ENCODE measurements at places on chromosomes 11 and 22. TPM values are rescaled to one million over a fixed set of nuclear protein-coding genes. Genes with fewer than 3 reads are reported as not detected.
A peak's percentile ranks its signal among the peaks of the same experiment; 100 is the strongest.

DNA sequence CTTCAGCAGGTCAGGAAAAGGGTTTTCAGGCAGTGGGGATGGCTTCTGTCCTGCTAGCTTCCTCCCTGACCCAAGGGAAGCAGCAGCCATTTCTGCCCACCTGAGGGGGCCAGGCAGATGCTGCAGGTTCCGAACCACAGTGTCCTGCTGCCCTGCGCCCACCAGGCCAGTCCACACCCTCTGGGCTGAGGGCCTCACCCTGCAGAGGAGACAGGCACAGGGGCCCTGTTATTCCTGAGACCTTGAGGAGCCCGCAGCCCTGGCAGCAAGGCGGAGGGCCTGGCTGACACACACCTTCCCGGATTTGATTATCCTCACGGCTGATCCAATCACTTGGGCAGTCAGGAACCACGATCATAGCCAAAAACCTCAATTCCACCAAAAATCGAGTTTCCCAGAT is 725.8 kb downstream of the BRD1 start:
- peaks cover 86% of the 10 kb centered on the region for H3K27me3 ChIP-seq
- no peak overlapping the region for H3K4me3 ChIP-seq
- no peaks in the 10 kb centered on the region for H3K36me3 ChIP-seq
- H3K27ac ChIP-seq: no peak overlapping the region
- no peaks in the 10 kb centered on the region for H3K4me1 ChIP-seq

DNA sequence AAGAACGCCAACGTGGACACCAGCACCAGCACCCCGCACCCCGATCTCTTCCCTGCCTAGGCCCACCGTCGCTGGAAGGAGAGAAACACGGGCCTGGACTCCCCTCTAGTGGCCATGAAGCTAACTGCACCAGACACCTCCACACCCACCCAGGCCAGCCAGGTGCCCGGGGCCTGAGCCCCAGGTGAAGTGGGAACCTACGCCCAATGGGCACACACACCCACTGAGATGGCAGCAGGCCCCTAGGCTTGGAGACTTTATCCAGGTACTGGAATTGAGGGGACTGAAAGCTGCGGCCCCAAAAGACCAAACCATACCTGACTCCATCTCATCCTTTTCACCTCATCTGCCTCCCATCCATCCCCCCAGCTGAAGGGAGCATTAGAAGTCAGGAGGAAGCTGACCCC is 81.0 kb downstream of the BUD13 start:
- H3K27ac ChIP-seq: no peak overlapping the region
- H3K27me3 ChIP-seq: peaks cover 58% of the 10 kb centered on the region

GRCh38 chr11:62443390-62444235 is 24.8 kb downstream of the SCGB1A1 start:
- H3K36me3 ChIP-seq: no peaks in the 10 kb centered on the region
- DNase-seq: peak; percentile 31
- peak overlapping the region; percentile 61 for H3K4me3 ChIP-seq
- H3K27ac ChIP-seq: peak overlapping the region; percentile 77

DNA sequence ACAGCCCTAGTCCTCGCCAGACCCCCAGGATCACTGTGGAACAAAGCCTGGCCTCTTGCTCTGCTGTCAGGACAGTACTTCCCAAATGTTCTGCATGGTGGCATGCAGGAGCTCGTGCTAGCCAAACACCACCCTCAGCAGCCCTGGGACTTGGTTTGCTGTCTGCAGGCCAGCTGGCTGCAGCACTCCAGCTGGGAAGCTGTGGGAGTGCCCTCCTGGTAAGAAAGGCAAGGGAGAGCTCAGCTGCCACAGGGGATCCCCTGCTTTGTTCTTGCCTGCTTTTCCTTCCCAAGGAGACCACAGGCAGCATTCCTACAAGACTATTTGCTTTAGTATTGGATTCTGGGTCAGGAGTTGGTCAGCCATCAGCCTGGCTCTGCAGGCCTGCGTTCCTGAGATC is 27.9 kb downstream of the TCIRG1 start:
- H3K4me3 ChIP-seq: no peak overlapping the region
- H3K36me3 ChIP-seq: peaks cover 93% of the 10 kb centered on the region
- H3K27ac ChIP-seq: no peak overlapping the region
- DNase-seq: no peak
- no peaks in the 10 kb centered on the region for H3K27me3 ChIP-seq

GRCh38 chr11:133830931-133831907 is 14.1 kb downstream of the SPATA19 start:
- no peak overlapping the region for H3K4me3 ChIP-seq
- no peaks in the 10 kb centered on the region for H3K36me3 ChIP-seq
- no peak overlapping the region for H3K27ac ChIP-seq

DNA sequence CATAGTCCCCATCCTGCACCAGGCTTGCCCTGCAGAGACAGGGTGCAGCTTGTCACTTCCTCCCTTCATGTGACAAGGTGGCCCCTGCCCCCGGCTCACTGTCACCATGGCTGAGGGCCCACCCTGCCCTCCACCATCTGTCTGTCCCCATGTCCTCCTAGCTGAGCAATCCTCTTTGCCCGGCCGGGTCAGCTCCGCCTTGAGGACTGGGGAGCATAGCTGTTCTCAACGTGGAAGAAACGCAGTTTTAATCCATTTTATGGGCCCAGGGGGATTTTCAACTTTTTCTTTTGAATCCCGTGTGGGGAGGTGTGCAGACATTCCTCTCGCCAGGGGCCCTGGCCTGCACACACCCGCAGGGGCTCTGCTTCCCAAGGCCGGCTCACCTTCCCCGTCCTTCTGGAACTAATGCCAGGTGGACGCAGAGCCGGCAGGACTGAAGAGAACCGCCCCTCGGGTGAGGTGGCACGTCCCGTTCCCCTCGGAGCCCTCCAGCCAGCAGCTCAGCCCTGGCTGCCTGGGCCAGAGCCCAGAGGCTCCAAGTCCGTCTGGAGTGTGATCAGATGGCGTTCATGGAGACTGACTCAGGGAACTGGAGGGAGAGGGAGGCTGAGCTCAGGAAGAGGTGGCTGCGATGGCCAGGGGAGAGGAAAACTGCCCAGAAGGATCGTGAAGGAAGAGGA is 1108.7 kb downstream of the BRD1 start:
- no peaks in the 10 kb centered on the region for H3K4me1 ChIP-seq
- peaks cover 54% of the 10 kb centered on the region for H3K27me3 ChIP-seq
- no peak overlapping the region for H3K4me3 ChIP-seq

- no peak overlapping the region for H3K4me3 ChIP-seq
- no peak for DNase-seq
- H3K27ac ChIP-seq: no peak overlapping the region
- H3K4me1 ChIP-seq: peaks cover 14% of the 10 kb centered on the region
- H3K27me3 ChIP-seq: no peaks in the 10 kb centered on the region
Measured at GRCh38 chr11:90204832-90205646, 17.8 kb downstream of the CHORDC1 start.

GRCh38 chr11:124536520-124536919 is 6.9 kb downstream of the OR8B12 start:
- no peak overlapping the region for H3K4me3 ChIP-seq
- H3K27me3 ChIP-seq: no peaks in the 10 kb centered on the region
- H3K36me3 ChIP-seq: no peaks in the 10 kb centered on the region
- H3K4me1 ChIP-seq: no peaks in the 10 kb centered on the region
- peak; percentile 30 for DNase-seq
- H3K27ac ChIP-seq: peak overlapping the region; percentile 17

DNA sequence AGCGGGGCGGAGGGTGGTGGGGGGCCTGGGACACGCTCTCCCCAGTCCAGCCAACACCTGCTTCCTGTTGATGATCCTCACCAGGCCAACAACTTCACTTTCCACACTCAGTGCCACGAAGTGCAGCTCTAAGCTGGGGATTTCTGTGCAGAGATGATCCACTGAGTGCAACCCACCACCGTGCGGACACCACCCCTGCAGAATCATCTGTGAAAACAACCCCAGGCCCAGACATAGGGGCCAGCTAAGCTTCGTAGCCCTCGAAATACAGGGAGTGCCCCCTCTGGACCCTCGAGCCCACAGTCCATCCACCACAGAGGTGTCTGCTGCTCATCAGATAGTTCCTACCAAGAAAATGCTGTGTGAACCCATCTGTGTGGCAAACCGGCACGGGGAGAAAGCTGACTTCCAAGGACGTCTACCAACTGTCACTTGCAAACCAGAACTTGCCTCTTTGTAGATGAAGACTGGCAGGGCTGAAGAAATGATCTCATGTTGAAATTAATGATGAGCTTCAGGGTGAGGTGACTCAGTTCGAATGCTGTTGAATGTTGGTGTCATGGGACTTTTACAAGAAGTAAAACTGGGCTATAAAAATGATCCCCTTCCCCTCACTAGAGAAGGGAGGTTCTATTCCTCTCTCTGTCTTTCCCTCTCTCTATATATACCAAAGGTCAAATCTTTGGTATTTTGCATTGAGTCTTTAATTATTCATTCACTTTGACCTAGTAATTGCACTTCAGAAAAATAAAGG is 73.4 kb downstream of the MYEOV start:
- DNase-seq: no peak
- no peaks in the 10 kb centered on the region for H3K36me3 ChIP-seq
- no peak overlapping the region for H3K4me3 ChIP-seq

- no peaks in the 10 kb centered on the region for H3K27me3 ChIP-seq
- H3K27ac ChIP-seq: no peak overlapping the region
- no peak for DNase-seq
Measured at GRCh38 chr11:83475760-83476159, 189.6 kb upstream of the CCDC90B start.

- no peak for DNase-seq
- no peaks in the 10 kb centered on the region for H3K36me3 ChIP-seq
- H3K27me3 ChIP-seq: no peaks in the 10 kb centered on the region
Measured at GRCh38 chr11:20029193-20029592, 131.1 kb downstream of the DBX1 start.

- H3K27ac ChIP-seq: no peak overlapping the region
- peak; percentile 53 for DNase-seq
- H3K4me3 ChIP-seq: peak overlapping the region; percentile 36
- H3K27me3 ChIP-seq: no peaks in the 10 kb centered on the region
- H3K4me1 ChIP-seq: peaks cover 27% of the 10 kb centered on the region
- H3K36me3 ChIP-seq: peaks cover 2% of the 10 kb centered on the region
Measured at GRCh38 chr11:61126256-61126655, 24.0 kb downstream of the CD5 start.

DNA sequence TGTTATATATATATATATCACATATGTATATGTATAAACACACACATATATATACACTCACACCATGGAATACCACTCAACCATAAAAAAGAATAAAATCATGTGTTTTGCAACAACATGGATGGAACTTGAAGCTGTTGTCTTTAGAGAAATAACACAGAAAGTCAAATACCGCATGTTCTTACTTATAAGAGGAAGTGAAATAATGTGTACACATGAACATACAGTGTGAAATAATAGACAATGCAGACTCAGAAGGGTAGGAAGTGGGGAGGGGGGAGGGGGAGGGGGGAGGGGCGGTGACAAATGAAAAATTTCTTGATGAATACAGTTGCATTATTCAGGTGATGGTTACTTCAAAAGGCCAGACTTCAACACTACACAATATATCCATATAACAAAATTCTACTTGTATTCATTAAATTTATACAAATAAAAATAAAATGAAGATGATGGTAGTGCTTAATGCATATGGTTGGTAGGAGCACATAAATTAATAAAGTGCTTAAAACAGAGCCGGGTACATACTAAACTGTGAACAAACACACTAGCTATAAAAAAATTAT is 5.8 kb upstream of the OR5B2 start:
- no peaks in the 10 kb centered on the region for H3K27me3 ChIP-seq
- no peaks in the 10 kb centered on the region for H3K4me1 ChIP-seq
- H3K36me3 ChIP-seq: no peaks in the 10 kb centered on the region
- DNase-seq: no peak

DNA sequence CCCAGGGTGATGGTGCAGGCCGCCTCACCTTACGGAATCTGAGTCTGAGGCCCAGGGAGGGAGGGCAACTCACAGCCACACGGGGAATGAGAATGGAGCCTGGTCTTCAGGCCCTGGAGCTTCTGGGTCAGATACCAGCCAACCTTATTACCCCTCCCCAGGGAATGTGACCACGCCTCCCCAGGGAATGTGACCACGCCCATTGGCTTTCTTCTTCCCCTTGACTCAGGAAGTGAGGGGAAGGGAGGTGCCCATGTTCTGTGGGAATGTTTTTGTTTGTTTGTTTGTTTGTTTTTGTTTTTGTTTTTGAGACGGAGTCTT is 57.5 kb upstream of the RBFOX2 start:
- H3K27me3 ChIP-seq: no peaks in the 10 kb centered on the region
- H3K36me3 ChIP-seq: no peaks in the 10 kb centered on the region
- no peak overlapping the region for H3K4me3 ChIP-seq
- DNase-seq: no peak
- H3K27ac ChIP-seq: no peak overlapping the region

- no peaks in the 10 kb centered on the region for H3K36me3 ChIP-seq
- H3K4me1 ChIP-seq: peaks cover 58% of the 10 kb centered on the region
- no peaks in the 10 kb centered on the region for H3K27me3 ChIP-seq
- peak overlapping the region; percentile 91 for H3K27ac ChIP-seq
- H3K4me3 ChIP-seq: no peak overlapping the region
Measured at GRCh38 chr11:61978703-61979661, 11.5 kb upstream of the FTH1 start.

DNA sequence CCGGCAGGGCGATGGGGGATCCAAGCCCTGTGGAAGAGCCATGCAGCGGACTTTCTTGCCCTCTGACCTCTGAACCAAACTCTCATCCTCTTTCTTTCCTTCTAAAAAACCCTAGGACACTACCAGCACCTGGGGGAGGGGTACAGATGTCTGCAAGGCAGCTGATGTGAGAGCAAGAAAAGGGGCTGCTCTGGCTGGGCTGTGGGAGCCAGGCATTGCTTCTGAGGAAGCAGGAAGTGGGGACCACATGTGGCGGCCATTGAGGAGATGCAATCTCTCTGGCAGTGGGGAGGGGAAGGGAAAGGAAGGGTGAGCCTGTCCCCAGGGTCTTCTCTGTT is 36.0 kb downstream of the FAM83F start:
- H3K36me3 ChIP-seq: no peaks in the 10 kb centered on the region
- peaks cover 21% of the 10 kb centered on the region for H3K27me3 ChIP-seq
- H3K27ac ChIP-seq: no peak overlapping the region
- DNase-seq: no peak

DNA sequence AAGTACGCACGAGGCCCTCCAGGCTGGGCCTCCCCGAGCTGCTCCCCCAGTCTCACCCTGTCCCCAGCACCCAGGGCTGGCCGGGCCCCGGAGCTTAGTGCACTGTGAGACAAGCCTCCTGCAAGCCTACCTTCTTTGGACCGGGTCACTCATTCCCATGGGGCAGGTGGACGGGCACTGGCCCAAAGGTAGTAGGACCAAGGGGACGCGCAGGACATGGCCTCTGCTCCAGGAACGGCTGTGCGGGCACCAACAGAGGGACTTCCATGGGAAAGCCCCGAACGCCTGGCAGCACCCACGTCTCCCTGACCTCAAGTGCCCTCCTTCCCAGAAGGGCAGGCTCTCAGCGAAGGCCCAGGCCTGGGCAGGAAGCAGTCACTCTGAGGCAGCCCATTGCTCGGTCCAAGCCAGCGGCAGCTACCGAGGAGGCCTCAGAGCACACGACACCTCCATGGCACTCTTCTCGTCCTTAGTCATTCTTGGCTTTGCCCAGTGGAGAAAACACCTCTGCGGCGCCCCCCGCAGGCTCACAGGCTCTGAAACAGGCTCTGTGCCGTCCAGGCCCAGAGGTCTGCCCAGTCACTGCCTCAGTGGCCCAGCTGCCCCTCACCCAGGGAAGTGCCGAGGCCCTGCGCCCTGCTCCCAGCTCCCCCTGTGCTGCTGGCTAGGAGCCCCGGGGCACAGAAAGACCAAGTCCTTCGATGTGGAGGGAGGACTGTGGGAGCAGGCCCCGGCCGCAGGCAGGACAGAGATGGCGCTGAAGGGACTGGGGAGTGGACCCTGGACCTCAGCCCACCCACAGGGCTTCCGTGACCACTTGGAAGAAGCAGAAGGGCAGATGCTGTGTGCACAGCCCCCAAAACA is 3.8 kb downstream of the MOB2 start:
- H3K27ac ChIP-seq: peak overlapping the region; percentile 46
- peaks cover 31% of the 10 kb centered on the region for H3K36me3 ChIP-seq
- H3K4me1 ChIP-seq: peaks cover 86% of the 10 kb centered on the region
- peak; percentile 15 for DNase-seq
- no peaks in the 10 kb centered on the region for H3K27me3 ChIP-seq

Gene OR8D4
- total RNA-seq: not detected

Gene LRRC56
- 0.25 TPM for total RNA-seq

Gene FHIP1B
- 12.2 TPM for total RNA-seq

Gene SLC22A25
- not detected for total RNA-seq

Data from left ventricle myocardium inferior (tissue), 1 donor.